ENCODE measurements at places on chromosomes 1 and 21.

GRCh38 chr1:248627971-248628844 lies 6.7 kb downstream of the OR2T11 start:
- no peak for DNase-seq

GRCh38 chr1:214946615-214947014 lies 135.9 kb upstream of the KCNK2 start:
- no peak for DNase-seq

GRCh38 chr1:17633654-17634053 lies 94.2 kb downstream of the ARHGEF10L start:
- DNase-seq: no peak

- no peak for DNase-seq
These were observed 8.0 kb upstream of the PKP1 start for GRCh38 chr1:201275253-201275666.

DNA sequence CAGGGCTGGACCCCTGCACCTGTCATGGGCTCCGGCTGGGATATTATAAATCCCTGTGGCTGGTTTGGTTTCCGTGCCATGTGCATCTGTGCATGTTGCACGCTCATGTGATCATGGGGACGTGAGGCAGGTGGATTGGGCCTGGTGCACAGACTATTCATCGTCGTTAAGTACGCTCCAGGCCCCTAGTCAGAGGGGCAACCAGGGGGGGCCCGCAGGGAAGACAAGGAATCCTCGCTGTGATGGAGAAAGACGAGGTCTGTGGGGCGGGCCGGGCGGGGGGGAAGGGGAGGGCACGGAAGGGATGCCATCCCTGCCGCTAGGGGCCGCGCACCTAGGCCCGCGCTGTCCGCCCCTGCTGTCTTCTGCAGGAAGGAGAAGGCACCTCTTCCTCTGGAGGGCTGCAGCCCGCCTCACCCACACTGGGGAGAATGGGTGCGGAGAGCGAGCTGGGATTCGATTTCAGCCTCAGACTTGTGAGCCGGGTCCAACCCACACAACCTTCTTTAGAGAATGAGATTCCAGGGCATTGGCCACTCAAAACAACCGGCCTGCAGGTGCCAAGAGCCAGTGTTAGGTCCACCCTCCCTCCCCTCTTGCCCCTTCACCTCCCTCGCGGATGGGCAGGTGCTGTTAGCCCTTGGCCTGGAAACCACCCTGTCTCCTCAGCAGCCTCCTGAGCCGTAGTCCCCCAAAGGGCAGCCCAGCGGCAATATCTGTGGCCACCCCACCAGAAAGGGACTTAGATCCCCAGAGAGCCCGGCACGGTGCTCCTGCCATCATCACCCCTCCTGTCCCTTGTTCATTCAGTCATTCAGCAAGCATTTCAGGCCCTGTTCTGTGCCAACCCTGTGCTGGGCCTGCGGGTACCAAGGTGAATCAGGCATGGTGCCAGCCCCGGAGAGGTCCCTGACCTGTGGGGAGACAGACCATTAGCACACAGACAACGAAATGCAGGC lies 950 bp upstream of the LRP8 start:
- DNase-seq: no peak

DNA sequence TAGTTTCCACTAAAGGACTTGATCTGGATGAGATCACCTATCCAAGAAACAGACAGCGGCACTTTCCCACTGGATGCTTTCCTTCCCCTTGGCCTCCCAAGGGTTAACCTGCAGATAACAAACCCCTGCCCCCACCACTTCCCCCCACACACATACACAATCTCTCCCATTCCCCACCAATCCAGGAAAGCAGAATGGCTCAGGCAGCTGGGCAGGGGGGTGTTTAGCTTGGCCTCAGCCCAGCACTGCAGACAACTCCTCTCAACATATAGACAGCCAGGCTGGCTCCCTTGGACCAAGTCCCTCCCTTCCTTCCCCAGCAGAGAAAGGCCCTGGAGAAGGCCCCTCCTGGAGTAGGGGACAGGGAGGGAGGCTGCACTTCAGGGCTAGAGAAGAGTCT lies 24.6 kb downstream of the PLEKHA6 start:
- DNase-seq: no peak

DNA sequence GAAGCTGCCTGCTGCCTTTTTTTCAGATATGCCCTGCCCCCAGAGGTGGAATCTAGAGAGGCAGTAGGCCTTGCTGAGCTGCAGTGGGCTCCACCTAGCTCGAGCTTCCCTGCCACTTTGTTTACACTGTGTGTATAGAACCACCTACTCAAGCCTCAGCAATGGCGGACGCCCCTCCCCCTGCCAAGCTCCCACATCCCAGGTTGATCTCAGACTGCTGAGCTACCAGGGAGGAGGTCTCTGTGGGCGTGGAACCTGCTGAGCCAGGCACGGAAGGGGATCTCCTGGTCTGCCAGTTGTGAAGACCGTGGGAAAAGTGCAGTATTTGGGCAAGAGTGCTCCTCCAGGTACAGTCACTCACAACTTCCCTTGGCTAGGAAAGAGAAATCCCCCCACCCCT lies 65.1 kb downstream of the MSH4 start:
- no peak for DNase-seq

GRCh38 chr1:206690516-206690915 lies 5.8 kb downstream of the MAPKAPK2 start:
- no peak for DNase-seq

- no peak for DNase-seq
These were observed 26.7 kb downstream of the CDCA8 start for GRCh38 chr1:37718901-37719571.

- no peak for DNase-seq
These were observed 154.0 kb upstream of the AJAP1 start for GRCh38 chr1:4500441-4500840.

- DNase-seq: no peak
These were observed 284.1 kb downstream of the BRINP3 start for GRCh38 chr1:190193508-190194115.

- peak; percentile 8 for DNase-seq
These were observed 117.2 kb downstream of the CNIH3 start for GRCh38 chr1:224733027-224733911.

All from NCI-H1092 (cell line).